Activated CD4-positive, alpha-beta T cell treated with anti-CD3 and anti-CD28 coated beads, Interleukin-2, amount 10 ng/mL, durations not matched to agents 24 days and 14 days (primary cell): ENCODE measurements at places on chromosomes 4 and X. TPM values are rescaled to one million over a fixed set of nuclear protein-coding genes. Genes with fewer than 3 reads are reported as not detected.

Gene IL21
- 93.8 and 95.3 TPM in 2 replicates for total RNA-seq

Gene GASK1B
- total RNA-seq: not detected in 2 replicates

Gene CCNB3
- total RNA-seq: 0.56 and 1.0 TPM in 2 replicates

Gene GAGE12H
- total RNA-seq: not detected in 2 replicates

Gene ZNF81
- 4.0 and 9.0 TPM in 2 replicates for total RNA-seq
